ENCODE measurements at places on chromosomes 4 and X.

DNA sequence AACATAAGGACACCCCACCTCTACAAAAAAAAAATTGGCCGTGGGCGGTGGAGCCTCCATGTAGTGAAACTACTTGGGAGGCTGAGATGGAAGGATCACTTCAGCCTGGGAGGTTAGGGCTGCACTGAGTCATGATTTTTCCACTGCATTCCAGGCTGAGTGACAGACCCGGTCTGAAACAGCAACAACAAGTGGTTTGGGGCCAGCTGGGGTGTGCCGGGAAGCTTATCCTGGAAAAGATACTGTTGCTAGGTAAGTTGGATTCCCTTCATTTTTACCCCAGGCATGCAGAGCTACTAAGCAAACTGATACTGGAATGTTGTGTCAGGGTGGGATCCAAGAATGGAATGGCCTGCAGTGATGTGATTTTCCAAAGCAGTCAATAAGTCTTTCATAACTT, 57.0 kb downstream of the XAGE2 start:
- peak; percentile 29 for DNase-seq

- DNase-seq, result peak; percentile 2
These were observed 1920.6 kb downstream of the ARAP2 start for GRCh38 chr4:34323549-34324320.

DNA sequence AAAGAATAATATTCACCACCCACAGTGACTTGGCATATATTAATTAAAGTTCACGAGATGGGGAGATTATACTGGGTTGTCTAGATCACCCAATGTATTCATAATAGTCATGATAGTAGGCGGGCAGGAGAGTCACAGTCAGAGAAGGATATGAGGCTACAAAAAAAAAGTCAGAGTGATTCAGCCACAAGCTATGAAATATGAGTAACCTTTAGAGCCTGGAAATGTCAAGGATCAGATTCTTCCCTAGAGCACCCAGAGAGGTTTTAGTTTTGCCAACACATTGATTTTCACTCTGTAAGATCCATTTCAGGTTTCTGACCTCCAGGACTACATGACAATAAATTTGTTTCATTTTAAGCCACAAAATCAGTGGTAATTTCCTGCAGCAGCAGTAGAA, 501.9 kb downstream of the GABRG1 start:
- peak; percentile 22 for DNase-seq

DNA sequence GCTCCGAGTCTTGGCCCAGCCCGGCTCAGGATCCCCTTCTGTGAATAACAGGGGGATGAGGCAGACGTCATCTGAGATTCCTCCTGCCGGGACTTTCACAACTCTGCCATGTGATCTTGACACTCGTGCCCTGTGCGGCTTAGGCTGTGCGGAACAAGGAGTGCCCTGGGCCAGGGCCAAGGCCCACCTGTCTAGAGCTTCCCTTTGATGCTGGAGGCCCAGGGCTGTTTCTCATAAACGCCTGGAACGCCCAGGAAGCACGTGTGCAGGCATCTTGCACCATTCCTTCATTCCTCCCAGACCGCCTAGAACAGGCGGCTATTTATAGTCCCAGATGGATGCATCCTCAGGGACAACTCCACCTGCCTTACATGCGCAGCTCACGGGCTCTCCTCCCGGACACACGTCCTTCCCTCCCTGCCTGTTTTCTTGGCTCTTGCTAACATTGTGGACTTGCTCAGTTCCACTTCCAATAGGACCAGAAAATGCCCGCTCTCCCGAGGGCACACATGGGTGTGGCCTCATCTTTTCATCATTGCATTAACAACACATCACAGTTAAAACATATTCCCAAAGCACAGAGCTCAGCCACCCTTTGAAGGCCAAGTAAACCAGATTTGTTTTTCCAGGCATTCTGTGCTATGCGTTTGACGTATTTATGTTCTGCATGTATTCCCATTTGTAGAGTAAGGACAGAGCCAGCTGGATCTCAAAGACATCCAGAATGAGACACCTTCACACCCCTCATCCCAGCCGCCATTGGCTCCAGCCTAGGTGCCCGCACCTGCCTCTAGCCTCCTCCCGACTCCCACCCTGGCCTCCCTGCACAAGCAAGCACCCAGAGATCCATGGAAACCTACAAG, 57.2 kb downstream of the ABLIM2 start:
- peak; percentile 31 for DNase-seq

DNA sequence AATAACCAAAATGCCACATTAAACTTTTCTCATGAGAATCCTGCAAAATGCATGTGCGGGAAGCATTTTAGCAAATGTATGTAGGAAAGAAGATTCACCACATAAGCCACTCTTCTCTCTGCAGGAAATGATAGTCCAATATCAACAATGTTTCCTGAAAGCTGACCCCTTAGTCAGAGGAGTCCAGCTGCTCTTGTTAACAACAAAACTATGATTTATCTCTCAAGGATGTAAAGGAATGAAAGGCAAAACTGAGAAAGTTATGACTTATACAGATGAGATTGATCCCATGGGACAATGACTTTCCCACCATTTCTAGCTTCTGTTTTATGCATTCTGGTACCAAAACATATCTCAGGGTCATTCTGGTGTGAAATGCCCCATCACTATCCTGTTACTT, 125.0 kb upstream of the EDNRA start:
- peak; percentile 28 for DNase-seq

DNA sequence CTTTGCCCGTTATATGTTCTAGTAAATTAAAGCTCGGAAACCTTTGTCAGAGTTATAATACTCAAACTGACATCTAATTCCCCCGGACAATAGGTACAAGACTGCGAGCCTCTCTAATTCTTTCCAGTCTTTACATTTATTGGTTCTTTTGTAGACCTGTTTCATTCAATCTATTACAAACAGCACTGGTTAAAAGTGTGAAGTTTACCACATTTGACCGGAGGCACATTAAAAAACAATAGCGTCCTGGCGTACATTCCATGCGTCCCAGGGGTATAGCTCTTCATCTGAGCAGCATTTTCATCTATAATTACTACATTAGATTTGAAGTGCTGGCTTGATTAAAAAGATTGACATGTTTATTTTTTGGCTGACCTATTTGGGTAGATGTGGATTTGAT, 49.9 kb upstream of the TENM3 start:
- DNase-seq, result no peak

- no peak for DNase-seq
These were observed 21.2 kb downstream of the TRAM1L1 start for GRCh38 chr4:117063961-117064696.

GRCh38 chr4:11105715-11106114, 323.0 kb downstream of the HS3ST1 start:
- DNase-seq, result no peak

- DNase-seq, result no peak
These were observed 39.5 kb downstream of the PCYT1B start for GRCh38 chrX:24607616-24608015.

GRCh38 chr4:132218406-132218805, 930.7 kb upstream of the PCDH10 start:
- DNase-seq, result no peak

GRCh38 chrX:11499076-11500044, 166.4 kb downstream of the ARHGAP6 start:
- DNase-seq, result peak; percentile 3

GRCh38 chr4:159823743-159824142, 720.9 kb downstream of the RAPGEF2 start:
- DNase-seq, result no peak

- DNase-seq, result peak; percentile 16
These were observed 19.7 kb upstream of the ABCG2 start for GRCh38 chr4:88177983-88178625.

DNA sequence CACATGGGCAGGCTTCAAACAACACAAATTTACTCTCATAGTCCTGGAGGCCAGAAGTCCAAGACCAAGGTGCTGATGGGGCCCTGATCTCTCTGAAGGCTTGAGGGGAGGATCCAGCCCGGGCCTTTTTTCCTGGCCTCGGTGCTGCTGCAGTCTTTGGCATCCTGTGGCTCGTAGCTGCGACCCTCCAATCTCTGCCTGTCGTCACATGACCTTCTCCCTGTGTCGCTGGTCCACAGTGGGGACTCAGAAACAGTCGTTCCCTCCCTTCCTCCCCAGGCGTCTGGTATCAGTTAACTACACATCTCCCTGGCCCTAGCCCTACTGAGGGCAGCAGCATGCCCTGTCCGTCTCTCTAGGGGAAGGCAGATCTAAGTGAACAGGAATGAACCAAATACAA, 19.1 kb upstream of the MSX1 start:
- DNase-seq, result no peak

GRCh38 chr4:2274320-2275043, 12.6 kb upstream of the MXD4 start:
- no peak for DNase-seq

DNA sequence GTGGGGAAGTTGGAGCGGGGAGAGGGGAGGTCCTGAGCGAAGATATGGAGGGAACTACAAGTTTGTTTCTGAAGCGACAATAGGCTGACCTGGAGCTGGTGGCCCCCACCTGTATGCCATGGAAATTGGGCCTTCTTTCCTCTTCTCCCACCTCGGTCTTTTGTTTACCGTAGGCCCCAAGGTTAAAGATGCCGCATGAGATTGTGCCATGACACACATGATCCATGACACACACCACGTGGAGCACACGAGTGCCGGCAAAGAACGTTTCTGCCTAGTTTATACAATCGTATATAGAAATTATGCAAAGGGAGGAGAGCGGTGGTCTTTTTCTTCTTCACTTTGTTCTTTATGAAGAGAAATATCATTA, 408 bp downstream of the TMEM33 start:
- DNase-seq, result peak; percentile 24

- DNase-seq, result no peak
These were observed 1.3 kb upstream of the CXorf65 start for GRCh38 chrX:71107762-71108360.

- DNase-seq, result no peak
These were observed 16.3 kb upstream of the DHRSX start for GRCh38 chrX:2517055-2517454.

DNA sequence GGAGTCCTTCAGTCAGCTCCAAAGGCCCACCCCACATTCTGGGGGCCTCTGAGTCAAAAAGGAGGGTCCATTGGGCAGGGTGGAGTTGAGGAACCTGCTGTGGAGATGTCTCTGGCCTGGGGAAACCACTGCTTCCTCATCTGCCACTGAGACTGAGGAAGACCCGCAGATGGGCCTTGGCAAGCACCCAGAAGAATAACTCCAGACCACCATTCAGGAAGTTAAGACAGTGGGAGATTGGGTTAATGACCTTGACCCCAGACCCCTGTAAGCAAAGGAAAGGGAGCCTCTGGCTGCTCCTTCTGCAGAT, 8.1 kb upstream of the HSD17B10 start:
- DNase-seq, result no peak

DNA sequence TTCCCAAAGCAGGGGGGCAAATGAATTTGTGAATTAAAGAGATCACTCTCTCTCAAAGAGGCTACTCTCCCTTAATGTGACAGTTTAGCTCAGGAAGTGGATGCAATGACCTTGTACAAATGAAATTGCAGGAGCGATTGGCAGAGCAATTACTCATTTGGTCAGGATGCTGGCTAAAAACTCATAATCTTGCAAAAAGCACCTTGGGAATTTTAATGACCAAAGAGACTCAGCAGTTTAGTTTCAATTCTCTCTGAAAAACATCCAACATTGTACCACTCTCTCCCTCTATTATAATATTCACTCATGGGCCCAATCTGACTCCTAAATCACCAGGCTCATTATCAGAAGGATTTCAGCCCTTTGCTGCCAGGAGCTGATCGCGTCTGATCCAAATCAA, 26.1 kb downstream of the PDGFC start:
- no peak for DNase-seq

GRCh38 chrX:103999234-103999633, 14.3 kb downstream of the H2BW1 start:
- DNase-seq, result no peak

All from GM03348 (cell line).